Eye (tissue), 1 donor: ENCODE measurements at places on chromosomes 3 and 15.

DNA sequence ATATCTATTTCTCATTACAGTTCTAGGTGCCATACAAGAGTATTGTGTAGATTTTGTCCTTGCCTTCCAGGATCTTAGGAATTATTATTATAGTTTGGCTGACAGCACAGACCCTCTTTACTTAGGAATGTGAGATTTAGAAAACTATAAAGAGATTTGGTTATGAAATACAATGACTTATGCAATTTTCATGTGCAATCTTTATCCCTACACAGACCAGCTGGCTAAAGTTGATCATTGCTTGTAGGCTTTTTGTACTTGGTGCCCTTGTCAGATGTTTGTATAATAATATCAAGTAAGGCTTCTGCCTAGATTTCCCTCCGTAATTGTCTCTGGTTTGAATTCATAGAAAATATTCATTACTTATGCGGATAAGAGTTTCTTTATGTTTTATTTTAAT lies 174.5 kb upstream of the GAP43 start:
- no peak for DNase-seq

DNA sequence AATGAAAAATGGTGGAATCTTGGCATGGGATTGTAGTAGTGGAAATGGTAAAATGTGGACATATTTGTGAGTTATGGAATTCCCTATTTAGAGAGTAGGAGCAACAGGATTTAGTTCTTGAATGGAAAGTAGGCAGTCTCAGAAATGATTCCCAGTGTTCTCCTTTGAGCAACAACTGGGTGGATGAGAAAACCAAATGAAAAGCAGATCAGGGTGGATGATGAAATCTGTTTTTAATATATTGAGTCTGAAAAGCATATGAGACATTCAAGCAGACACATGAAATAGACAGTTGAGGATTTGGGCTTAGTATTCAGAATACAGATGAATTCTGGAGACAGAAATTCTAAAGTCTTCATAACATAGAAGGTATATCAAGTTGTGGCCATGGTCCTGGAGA lies 451.3 kb downstream of the LPP start:
- peak; percentile 34 for DNase-seq

- no peak for DNase-seq
These were observed 15.0 kb downstream of the TIGIT start for GRCh38 chr3:114308830-114309229.

DNA sequence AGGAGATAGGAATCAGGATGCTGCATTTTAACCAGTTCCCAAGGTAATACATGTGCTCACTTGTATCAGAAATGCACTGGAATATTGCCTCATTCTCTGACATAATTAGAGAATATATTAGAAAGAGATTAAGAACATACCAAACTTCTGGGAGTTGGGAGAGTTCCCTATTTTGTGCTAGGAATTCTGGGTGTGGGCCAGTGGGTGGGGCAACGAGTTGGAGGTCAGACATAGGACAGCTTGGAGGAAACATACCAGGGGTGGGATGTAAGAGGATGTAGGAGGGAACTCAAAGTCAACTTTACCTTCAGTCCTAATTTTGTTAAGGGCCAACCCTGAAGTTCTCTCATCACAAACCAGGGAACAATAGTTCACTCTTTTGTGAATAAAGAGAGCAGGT lies 83.6 kb downstream of the SLC7A14 start:
- DNase-seq, result peak; percentile 12

DNA sequence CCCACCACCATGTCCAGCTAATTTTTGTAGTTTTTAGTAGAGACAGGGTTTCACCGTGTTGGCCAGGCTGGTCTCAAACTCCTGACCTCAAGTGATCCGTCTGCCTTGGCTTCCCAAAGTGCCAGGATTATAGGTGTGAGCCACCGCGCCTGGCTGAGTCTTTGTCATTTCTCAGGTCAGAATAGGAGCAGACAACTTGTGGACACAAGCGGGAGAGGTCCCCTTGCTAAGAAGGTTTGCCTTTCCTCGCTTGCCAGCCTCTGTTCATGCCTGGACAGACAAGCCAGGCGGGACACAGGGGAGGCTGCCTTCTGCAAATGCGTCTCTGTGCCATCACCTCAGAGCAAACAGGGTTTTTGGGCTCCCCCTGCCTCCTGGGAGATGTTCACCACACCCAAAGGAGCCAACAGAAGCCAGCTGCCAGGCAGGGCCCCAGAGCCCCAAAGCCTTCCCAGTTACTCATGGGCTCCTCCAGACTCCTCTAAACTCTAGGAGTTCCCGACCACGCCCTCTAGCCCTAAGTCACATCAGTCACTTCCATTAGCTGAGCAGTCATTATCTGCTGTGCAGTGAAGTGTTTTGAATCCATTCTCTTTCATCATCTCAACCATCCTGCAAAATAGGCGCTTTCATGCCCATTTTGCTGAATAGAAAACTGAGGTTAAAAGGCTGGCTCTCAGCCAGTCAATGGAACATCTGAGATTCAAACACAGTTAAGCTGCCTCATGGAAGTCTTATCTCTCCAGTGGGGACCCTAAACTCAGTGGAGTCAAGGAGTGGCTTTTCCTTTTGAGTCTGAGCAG lies 245.0 kb downstream of the UACA start:
- no peak for DNase-seq

DNA sequence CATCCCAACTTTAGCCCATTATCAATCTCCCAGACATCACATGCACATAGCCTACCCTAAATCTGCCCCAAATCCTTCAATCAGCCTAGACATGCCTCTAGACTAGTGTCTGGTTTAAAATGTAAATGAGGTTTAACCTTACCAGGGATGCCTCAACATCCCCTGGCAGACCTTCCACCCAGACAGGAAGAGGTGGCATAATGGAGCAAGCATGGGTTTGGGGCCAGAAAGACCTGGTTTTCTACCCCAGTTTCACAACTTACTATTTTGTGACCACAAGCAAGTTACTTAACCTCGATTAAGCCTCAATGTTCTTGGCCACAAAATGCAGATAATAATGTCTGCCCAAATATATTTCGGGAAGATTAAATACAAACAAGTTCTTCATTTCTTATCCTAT lies 28.3 kb upstream of the THBS1 start:
- DNase-seq, result no peak

- DNase-seq, result no peak
These were observed 41.3 kb downstream of the ST6GAL1 start for GRCh38 chr3:186971578-186971977.
